Activated naive CD4-positive, alpha-beta T cell treated with anti-CD3 and anti-CD28 coated beads, Interleukin-2, amount 50 U/mL, for 16 hours (primary cell): ENCODE measurements at places on chromosomes 3 and 15.

- no peak for DNase-seq
Observed at GRCh38 chr15:70936326-70936725, 43.7 kb downstream of the LRRC49 start.

DNA sequence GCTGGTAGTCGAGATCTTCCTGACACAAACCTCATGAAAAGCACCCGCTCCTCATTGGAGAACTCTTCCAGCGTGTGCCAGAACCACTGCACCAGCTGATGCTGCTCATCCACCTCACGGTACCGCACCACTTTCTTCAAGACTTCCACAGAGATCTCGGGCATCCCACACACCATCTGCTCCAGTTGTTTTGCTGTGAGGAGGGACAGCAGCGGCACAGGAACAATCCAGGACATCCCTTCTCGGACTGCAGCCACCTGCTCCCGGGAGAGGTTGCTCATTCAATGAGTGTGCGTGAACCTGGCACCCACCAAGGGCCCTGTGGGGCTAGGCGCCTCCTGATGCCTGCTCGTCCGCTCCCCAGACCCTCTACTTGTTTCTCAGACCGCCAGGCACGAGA, 15.1 kb downstream of the FBXL22 start:
- no peak for DNase-seq

DNA sequence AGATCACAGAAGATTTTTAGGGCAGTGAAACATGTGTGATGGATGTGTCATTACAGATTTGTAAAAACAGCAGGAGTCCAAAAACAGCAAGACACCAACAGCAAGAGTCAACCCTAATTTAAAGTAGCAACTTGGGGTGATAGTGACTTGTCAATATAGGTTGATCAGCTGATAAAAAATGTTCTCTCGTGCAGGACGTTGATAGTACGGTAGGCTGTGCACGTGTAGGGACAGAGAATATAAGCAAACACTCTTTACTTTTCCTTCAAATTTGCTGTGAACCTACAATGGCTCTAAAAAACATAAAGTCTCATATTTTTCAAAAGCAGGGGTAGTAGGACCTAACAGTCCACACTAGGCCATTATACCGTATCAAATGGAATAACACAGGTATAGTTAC, 120.8 kb downstream of the STAG1 start:
- no peak for DNase-seq

DNA sequence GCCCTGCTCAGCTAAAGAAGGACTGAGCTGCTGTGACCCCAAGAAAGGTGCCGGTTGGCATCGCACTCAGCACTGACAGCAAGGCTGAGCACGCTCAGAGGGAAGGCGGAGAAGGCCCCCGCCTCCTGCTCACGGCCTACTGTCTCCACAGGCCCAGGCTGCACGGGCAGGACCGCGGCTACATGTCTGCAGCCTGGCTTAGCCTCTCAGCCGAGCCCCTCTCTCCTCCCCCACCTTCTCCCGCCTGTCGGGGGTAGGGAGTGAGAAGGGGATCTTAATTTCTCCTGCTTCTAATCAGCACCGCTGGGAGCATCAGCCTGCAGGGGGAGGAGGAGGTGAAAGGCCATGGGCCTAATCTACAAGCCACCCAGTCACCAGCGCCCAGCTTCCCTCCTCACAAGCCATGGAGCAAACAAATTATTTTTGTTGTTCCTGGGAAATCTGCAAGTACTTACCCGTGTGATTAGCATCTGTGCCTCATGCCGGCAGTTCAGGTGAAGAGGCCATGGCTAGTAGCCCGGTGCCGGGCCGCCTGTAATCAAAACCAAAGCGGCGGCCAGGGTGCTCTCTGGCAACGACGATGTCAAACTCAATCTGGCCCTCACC, 68.1 kb downstream of the EPHB3 start:
- DNase-seq: no peak

DNA sequence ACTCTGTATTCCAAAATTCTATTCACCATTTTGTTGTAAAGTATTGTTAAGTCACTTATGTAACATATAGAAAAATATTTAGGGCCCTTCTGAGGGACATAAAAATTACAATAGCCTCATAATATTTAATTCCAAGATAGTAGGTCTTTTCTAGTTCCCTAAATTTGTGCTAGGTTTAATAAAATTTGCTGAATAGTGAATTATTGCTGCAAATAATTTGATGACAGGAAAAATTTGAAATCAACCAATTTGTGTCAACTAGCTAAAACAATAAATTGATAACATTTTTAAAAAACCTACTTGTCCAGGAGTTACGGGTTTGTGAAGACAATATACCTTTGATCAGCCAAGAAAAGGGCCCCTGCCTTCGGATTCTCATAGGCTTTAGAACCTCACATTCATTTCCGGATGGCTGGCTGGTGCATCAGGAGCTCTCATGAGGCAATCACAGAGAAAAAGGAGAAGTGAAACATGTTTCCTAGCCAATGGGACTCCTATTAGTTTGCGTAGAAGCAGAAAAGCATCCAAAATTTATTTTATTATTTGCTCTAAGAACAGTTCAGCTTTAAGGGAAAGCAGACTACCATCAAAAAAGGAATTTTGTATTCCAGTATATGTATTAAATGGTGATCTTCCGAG, 177.2 kb downstream of the LRRC3B start:
- DNase-seq: no peak

GRCh38 chr3:186216900-186217819, 108.3 kb upstream of the ETV5 start:
- DNase-seq: no peak

DNA sequence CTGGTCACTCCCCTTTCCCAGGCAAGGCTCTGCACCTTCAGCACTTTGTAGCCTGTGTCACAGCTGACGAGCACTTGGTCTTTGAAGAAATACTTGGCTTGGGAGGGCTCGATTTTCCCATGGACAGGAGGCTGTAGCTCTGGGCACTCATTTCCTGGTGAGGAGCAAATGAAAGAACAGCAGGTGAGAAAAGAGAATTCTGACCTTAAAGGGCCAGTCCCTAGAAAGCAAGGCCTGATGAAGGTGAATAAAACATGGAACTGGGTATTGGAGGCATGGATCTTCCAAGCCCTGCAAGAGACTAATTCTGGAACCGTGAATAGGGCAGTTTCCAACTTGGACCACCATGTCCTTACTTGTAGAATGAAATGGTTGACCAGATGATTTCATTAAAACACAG, 39.9 kb downstream of the MASP1 start:
- no peak for DNase-seq

DNA sequence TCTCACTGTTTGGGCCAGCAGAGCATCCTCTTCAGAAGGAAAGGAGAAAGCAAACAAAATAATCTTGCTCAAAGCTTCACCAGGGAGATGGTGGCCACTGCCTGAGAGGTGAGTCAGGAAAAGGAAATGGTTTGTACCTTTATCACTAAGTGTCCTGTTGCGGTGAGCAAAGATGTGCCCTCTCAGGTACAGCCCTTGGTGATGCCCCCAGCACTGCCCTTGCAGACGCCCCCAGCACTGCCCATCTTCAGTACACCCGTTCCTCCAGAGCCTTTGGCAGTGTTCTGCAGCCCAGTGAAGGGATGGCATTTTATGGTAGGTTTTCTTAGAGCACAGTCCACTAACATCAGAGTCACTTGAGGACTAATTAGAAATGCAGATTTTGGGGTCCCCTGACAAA, 92.3 kb downstream of the ZNF621 start:
- DNase-seq: no peak

GRCh38 chr3:183527428-183528379, 27.8 kb downstream of the KLHL6 start:
- no peak for DNase-seq

DNA sequence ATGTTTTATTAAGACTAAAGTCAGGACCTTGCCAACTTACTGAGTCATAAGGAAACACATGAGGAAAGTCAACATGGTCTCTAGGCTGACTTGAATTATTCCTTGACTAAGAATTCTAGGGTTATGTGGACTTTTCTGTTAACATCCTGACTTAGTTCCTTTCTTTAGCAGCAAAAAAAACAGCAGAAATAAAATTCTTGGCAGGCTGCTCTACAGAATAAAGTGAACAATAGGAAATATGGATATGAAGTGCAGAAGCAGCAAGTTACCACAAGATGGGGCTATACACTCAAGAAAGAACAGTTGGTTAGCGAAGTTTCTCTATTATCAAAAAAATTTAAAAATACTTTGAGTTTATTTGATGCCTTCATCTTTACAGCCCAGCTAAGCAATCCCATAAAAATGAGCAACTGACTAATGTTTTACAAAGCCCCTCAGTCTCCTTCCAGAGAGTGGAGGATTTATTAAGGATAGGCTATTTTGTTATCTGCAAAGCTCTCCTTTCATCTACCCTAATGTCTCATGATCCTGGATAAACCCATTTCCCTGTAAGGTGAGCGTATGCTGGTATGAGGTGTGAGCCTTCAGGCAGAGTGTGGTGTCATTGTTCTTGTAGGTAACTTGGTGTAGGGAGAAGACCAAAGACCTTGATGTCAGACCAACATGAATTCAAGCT, 23.1 kb upstream of the MCCC1 start:
- no peak for DNase-seq

- DNase-seq: no peak
Observed at GRCh38 chr3:152253514-152253913, 15.2 kb upstream of the MBNL1 start.

DNA sequence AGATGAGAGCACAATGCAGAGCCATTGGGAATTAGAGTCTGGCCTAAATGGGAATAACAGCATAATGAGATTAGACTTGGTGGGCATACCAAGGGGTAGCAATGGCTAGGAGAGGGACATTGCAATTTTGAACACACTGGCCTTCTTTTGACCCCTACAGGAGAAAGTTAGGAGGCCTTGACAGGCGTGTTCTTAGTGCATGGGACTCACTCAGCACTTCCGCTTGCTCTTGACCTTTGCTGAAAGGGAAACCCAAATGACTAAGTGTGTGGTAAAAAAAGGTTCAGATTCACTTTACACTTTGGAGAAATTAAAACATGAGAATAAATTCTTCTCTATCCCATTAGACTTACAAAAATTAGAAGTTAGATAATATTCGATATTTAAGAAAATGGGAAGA, 317.4 kb downstream of the DIPK2A start:
- DNase-seq: no peak

GRCh38 chr15:95302809-95303208, 1027.7 kb upstream of the NR2F2 start:
- DNase-seq: no peak

GRCh38 chr3:106305127-106305526, 436.3 kb upstream of the CBLB start:
- no peak for DNase-seq

DNA sequence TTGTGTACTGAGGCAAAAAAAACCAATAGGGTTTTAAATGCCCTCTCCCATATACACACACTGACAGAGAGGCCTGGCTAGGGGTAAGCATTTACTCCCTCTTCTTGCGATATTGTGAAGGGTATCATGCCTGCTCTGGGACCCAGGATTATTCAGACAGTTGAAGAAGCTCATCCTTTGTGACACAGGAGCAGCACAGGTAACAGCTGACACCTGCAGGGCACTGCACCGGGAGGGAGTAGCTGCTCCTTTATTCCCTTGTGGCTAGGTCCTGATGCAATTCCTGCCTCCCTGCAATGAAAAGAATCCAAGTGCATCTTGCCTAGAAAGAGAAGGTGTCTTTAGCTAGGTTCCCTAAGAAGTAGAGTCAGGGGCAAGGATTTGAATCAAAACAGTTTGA, 23.4 kb downstream of the POMGNT2 start:
- DNase-seq: no peak

DNA sequence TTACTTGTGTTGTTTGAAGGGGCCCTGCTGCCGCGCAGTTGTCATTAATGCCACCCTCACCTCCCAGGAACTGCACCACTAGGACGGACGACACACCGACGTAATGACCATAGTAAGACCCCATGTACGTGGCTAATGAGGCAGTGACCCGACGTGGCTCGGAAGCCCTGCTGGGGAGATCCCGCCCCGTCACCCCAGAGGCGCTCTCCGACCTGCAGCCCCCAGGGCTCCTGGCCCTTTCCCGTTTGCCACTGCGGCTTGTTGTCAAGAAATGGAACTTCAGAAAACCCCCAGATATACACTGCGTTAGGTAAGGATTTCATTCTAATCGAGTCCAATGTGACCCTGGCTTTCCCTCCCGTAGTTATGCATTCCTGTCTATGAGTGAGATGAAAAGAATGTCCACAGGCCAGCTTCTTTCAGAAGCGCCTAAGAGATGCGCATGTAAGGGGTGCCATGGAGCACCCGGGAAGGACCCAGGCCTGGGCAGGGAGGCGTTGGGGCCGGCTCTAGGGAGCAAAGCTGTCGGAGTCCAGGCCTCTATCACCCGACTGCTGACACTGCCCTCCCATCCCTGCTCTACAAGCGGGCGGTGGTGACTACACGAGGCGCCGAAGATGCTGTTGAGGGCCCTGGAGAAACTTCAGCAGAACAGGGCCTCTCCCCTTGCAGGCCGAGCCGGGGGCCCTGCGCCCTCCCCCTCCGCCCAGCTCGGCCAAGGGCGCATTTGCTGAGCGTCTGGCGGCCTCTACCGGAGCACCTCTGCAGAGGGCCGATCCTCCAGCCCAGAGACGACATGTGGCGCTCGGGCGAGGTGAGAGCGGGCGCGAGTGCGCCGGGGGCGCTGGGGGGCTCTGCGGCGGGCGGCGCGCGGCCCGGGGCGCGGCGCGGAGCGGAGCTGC, at the start of gene GABRA5:
GABRA5 (plus strand) TSS at position 765 of the 902 bp plus-strand sequence. CDS start 2,187 bp downstream, outside the sequence.
- DNase-seq: no peak

DNA sequence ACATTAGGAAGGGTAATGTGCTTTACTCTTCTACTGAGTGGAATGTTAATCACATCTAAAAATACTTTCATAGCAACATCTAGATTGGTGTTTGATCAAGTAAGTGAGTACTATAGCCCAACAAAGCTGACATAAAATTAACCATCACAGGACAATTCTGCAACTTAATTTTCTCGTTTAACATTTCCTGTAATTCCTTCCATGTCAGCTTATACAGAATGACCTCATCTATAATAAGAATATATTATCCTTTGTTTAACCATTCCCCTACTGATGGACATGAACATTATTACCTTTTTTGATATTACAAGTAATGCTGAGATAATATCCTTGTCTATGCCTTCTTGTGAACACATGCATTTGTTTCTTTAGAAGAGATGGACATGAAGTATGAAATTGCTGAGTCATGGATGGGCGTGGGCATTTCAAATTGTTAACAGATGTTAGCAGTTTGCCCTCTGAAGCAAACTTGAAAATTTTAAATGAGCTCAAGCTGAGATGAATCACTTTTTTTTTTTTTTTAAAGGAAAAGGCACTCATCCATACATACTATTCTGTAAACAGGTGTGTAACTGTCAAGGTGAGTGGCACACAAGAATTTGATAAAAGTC, 85.1 kb downstream of the OXNAD1 start:
- no peak for DNase-seq

- no peak for DNase-seq
Observed at GRCh38 chr3:195877767-195878423, 30.5 kb downstream of the TNK2 start.

- DNase-seq: no peak
Observed at GRCh38 chr3:15368561-15369135, 36.3 kb upstream of the SH3BP5 start.
